ENCODE measurements at places on chromosomes 12 and 14.
A peak's percentile ranks its signal among the peaks of the same experiment; 100 is the strongest.

GRCh38 chr12:56410768-56411167 lies 38.5 kb downstream of the TIMELESS start:
- DNase-seq, result no peak

GRCh38 chr12:76444408-76444984 lies 96.3 kb upstream of the BBS10 start:
- no peak for DNase-seq

DNA sequence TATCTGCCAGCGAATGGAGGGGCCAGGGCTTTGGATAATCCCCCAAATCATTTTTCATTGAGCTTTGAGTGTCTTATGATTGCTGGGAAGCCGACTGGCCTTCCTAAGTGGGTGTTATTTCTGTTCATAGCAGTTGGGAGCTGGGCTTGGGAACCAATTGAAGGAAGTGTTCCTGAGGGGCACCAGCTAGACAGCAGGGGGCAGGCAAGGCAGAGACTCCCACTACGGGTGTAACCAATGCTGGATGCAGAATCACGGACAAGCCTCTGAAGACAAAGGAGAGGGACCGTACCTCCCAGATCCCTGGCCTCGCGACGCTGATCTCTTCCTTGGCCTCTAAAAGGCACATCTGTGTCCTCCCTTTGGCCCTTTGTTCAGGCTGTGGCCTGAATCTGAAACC lies 149.0 kb upstream of the PRMT8 start:
- DNase-seq, result peak; percentile 16

DNA sequence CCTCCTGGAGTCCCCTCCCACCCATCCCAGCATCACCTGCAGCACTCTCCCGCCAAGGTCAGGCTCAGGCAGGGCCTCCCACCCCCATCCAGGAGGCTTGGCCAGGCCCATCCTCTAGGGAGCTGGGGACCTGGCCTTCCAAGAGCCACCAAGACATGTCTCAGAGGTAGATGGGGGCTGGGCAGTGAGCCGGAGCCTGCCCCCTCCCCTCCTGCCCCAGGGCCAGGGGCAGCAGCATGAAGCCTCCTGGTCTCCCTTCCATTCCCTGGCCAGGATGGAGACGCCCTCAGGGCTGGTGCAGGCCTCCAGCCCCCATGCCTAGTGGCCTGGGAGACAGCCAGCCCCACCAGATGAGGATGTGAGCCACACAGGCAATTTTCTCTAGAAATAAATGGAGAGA lies 69.3 kb upstream of the C14orf180 start:
- DNase-seq, result no peak

GRCh38 chr12:110917961-110918360 lies 2.4 kb downstream of the MYL2 start:
- no peak for DNase-seq

DNA sequence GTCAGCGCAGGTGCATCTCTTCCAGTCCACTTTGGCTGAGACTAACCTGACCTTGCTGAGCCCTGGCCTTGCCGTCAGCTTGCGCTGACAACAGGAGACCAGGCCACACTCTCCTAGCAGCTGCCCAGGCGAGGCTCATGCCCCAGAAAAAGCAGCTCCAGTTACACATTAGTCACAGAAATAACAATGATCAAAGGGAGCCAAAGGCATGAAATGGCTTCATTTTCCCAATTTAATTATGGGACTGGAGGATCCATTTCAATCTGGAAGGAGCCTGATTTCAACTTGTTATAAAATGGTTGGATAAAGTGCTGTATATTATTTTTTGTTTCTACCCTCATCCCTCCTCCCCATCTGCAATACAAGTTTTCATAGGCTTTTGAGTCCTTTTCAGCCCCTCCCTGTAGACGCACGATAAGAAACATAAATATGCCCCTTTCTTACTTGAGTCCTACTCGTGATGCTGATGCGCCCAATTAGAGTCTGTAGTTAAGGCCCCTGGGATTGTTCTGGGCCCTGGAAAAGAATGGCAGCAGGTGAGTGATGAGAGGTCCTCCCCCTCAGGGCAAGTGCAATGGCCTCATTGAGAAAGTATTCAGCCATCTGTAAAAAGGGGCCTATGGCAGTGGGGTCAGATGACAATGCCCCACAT lies 376.0 kb downstream of the C12orf75 start:
- DNase-seq, result no peak

GRCh38 chr14:65976761-65977404 lies 509.3 kb upstream of the CCDC196 start:
- no peak for DNase-seq

DNA sequence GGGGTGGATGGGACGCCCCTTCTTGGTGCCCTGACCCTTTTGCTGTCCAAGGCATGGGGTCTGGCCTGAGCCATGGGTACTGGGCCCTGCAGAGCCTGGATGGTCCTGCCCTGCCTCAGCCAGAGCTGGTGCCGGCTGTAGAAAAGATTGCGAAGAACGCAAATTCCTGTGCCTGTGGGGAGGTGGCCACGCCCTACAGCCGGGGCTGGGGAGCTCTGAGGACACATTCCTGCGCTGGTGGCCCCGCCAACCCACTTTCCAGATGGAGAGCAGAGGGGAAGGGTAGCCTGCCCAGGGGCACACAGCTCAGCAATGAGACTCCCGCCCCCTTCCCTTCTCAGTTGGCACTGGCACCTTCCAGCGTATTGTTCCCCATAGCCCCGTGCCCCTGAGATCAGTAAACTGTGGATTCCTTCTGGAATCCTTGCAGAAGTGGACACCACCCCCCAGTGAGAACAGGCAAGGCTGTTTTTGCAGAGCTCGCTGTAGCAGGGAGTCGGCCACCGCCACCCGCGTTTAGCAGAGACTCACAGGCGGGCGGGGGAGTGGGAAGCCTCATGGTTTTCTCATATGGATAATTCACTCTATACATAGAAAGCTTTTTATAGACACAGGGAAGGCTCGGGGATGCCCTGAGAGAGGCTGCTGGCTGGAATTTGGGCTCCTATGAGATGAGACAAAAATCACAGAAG lies 8.6 kb downstream of the INF2 start:
- DNase-seq, result no peak

DNA sequence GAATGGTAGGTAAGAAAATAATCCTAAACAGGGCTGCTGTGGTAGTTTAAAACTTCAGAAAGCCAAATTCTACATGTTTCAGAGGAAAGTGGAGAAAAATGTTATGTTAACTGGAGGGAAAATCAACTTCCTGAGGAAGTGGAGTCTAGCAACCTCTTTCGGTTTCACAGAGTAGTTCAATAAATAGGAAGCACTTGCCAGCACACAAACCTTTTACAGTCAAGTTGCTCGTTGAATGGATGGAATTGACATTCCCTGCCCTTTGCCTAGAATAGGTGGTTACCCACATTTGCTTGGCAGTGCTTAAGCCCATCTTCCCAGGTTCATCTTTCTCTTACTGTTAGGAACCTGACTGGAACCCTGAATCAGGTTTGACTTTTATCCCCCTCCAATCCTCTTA lies 15.9 kb downstream of the ANKRD13A start:
- DNase-seq, result no peak

DNA sequence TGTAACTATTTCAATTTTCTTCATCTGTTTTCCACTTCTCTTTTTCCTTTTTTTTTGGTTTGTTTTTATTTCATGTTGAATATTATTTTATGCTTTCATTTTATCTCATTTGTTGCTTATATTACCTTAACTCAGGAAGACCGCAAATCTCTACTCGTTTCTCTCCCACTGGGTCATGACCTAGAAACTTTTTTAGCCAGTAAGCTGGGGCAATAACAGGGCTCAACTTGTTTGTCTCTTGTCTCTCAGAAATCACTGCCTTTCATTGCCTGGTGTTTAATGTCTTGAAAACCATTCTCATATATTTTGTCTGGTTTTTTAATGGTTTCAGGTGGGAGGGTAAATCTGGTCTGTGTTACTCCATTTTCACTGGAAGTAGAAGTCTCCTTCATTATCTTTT lies 36.6 kb upstream of the ATP2B1 start:
- DNase-seq, result no peak

DNA sequence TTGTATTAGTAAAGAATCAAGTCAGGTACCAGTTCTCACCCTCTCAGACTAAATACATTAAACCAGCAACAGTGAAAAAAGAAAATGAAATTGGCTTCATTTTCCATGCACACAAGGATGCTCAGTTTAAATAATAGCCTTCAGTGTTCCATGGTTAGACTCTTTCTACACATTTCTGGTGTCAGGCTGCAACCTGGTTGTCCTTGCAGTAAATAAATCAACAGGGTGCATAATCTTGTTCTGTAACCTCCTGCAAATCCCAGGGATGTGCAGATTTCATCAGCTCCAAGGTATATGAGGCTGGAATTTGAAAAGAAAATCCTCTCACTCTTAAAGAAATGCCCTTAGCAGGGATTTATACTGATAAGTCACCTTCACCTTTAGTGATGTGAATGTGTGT lies 46.7 kb upstream of the BTG1 start:
- DNase-seq, result no peak

DNA sequence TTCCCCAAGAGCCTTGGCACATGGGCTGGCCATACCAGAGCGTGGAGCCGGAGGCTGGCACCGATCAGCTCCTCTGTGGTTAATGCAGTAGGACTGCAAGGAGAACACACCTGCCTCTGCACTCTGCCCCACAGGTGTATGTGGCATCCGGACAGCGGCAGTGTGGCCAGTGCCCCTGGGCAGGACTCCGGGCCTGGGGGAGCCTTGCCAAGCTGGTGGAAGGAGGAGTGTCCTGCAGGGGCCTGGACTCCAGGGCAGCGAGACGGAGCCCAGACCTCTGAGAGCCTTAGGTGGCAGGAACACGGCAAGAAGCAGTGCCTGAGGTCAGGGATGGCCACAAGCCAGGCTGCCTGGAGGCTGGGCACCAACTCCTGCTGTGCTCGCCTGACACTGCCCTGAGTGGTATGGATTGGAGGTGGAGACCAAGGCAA lies 5.3 kb upstream of the BEGAIN start:
- DNase-seq, result no peak

DNA sequence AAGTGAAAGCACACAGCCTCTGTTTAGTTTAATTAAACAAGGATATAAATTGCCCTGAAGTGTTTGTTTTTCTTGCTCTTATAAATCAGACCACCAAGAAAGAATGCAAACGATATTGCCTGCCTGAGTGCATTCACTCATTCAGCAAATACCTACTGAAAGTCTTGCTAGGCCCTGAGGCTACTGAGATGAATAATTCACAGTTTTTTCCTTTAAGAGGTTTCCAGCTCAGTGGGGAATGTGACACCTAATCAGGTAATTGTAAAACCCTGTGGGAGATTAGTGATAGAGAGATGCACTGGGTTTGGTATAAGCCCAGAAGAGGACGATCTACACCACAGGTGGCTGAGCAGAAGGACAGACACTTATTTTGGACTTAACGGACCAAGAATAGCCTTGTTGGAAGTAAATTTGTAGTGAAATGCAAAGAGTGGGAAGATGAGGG lies 151.4 kb downstream of the SLC35F4 start:
- no peak for DNase-seq

GRCh38 chr14:85534458-85535293 lies 4.7 kb downstream of the FLRT2 start:
- DNase-seq, result no peak

DNA sequence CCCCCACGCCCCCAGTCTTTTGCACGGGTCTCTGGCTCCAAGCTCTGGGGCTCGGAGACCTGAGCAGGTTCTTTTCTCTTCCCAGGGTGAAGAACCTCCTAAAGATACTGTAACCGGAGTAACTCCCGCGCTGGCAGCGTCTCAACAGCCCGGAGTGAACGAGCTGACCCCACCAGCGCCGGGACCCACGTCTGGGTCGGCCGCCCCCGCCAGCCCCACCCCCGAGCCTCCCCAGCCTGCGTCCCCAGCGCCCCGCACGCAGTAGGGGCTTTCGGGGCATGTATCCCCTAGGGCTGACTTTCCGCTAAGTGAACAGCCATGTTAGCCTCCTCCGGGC lies 858 bp downstream of the SLC35F4 start:
- DNase-seq, result no peak

DNA sequence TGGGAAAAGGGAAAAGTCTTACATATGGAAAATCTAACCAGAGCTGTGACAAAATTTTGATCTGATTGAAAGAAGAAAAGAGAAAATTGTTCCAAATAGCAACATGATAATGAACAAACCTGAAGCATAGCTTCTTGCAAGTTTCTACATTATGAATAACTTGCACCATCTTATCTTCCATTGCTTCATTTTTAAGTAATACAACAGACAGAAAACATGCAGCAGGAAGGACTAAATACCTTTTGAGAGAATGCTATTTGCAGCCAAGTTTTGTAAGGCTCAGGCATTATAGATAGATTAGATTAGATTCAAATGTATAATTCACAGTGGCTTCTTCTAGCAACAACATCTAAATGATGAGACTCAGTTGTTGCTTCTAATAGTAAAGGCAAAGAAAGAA lies 441.4 kb downstream of the AEBP2 start:
- no peak for DNase-seq

- DNase-seq, result peak; percentile 20
Observed at GRCh38 chr12:107992870-107993451, 136.1 kb upstream of the WSCD2 start.

DNA sequence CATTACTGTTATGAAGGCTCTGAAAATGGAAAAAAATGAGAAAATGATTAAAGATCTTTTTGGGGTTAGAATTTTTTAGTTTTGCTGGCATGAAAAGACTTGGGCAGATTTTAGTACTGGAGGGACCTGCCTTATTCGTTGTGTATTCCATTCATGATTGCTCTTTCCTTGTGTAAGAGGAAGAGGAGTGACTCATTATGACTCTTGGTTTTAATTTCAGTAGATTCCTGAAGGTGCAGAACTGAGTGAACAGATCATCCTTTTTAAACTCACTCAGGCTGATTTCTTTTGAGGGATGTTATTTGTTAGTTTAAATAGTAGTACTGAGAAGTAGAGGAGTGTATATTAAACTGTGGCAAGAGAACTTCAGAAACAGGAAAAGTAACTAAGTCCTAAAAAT lies 41.6 kb downstream of the AKAP6 start:
- no peak for DNase-seq

GRCh38 chr14:64707661-64708060 lies 3.4 kb downstream of the PLEKHG3 start:
- no peak for DNase-seq

- no peak for DNase-seq
Observed at GRCh38 chr14:95906591-95906990, 30.0 kb downstream of the TUNAR start.

DNA sequence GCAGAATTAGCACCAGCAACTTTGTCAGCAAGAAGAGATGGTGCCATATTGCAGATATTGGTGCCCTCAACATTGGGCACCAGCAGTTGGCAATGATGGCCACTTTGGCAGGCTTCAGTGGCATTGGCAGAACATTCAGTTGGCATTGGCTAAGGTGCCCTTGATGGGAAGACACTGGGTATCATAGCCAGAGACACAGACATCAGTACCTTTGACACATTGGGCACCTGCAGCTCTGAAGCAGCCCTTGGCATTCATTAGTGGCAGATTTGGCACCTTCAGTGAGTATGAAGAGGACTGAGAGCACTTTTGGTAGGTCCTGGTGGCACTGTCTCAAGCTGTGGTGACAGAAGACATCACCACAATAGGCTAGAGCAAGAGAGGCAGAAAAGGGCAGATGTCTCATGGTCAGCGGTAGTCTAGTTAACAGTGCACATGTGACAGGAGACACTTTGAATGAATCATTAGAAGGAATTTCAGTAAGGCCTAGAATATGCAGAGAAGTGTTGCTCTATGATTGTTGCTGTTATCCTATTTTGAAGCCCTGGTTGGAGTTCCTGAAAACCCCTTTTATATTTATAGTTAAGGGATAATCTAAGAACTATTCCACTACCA lies 422.2 kb downstream of the APAF1 start:
- DNase-seq, result no peak

- DNase-seq, result no peak
Observed at GRCh38 chr14:31879661-31880348, 197.3 kb upstream of the ARHGAP5 start.

GRCh38 chr12:132123970-132124765 lies 20.0 kb downstream of the DDX51 start:
- DNase-seq, result no peak

Measured in DND-41 (cell line).